Activated CD4-positive, alpha-beta T cell treated with anti-CD3 and anti-CD28 coated beads, Interleukin-2, Interleukin-6, amounts not matched to agents 100 ng/mL and 50 ng/mL, durations not matched to agents 16 hours and 8 hours (primary cell): ENCODE measurements at places on chromosomes 2 and 18.

DNA sequence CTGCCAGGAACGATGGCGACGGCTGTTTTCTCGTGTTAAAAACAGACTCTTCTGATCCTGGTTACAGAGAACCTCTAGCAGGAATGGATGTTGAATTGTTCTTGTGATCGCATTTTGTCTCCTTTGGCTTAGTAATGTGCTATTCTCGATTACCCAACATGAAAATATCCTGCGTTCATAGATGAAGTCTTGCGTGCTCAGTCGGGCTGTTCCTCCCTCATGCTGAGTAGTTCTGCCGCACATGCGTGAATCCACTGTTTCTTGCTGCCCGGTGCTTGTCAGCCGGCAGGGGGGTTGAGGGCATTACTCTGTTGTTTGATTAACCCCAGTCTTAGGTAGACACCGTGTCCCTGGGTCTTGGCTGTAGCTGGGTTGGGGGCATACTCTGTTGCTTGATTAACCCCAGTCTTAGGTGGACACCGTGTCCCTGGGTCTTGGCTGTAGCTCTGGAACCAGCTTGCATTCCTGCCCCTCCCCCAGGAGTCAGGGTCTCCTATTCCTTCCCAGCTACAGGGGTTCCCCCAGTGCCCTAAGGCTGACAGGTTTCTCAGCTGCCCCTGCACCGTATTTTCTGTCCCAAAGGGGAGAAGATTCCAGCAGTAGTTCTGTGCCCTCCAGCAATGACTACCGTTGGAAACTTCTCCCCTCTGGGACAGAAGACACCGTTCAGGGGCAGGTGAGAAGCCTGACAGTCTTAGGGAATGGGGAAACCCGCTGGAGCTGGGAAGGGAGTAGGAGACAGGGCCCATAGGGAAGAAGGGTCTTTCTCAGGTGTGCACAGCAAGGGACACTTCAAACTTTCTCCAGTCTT lies 22.1 kb upstream of the ASB1 start:
- no peak for DNase-seq

- no peak for DNase-seq
Observed at GRCh38 chr18:5414546-5414945, 119.0 kb upstream of the ZBTB14 start.

DNA sequence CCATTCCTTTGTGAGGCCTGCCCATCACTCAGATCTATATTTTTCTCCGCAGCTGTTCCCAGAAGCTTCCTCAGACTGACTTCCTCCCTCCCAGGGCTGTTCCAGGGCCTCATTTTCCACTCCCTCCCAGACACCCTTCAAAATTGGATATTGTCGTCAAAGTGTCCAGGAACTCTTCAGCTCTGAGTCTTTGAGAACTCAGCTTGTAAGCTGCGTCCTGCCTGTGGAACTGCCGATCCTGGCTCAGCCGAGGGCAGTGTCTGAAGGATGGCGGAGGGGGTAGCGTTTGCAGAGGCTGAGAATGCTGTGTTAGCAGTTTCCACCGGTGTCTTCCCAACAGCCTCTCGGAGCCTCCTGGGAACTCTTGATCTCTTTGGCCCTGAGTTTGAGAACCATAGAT lies 27.1 kb downstream of the NCK2 start:
- DNase-seq: no peak

DNA sequence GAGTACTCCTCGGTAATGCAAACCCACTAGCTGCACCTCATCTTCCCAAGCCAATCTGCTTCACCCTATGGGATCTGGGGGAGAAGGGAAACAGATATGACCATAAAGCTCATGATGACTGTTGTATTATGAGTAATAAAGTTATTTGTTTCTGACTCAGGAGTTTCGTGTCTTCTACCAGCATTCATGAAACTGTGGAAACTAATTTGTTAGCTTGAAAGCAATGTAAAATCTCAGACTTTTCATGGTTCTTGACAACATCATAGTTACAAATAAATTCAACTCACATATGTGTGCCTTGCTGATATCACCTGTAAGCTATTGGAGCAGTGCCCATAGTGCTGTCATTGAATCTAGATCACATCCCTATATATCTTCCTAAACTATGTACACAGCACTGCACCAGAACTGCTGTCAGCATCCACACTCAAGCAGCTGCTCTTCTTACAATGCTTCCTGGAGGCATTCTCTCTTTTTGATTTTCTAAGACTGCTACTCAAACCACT lies 135.6 kb upstream of the KYNU start:
- DNase-seq: peak; percentile 41

DNA sequence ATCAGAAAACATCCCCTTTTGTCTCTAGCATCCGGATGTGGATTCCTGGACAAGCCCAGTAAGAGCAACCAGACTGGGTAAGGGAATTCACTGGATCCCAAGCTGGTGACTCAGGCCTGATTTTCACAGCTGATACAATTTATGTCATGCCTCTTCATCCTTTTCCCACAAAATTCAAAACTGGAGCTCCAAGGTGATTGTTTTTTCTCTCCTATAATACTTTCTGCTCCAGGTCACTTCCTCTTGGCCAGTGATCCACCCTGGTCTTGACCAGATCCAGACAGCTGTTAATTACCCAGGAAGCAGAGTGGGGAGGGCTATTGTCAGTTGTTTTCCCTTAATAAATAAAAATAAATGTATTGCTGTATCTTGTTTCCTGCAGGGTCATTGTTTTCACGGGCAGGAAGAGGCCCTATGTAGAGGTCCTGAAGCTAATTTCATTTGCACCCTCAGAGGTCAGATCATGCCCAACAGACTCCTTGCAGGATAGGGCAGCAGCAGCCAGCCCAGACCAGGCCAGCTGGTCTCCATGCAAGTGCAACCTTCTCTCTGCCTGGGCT lies 57.6 kb downstream of the EVA1A start:
- no peak for DNase-seq

GRCh38 chr2:65799141-65799854 lies 366.9 kb upstream of the SPRED2 start:
- DNase-seq: no peak

- no peak for DNase-seq
Observed at GRCh38 chr2:46984040-46984439, 68.4 kb upstream of the MCFD2 start.

DNA sequence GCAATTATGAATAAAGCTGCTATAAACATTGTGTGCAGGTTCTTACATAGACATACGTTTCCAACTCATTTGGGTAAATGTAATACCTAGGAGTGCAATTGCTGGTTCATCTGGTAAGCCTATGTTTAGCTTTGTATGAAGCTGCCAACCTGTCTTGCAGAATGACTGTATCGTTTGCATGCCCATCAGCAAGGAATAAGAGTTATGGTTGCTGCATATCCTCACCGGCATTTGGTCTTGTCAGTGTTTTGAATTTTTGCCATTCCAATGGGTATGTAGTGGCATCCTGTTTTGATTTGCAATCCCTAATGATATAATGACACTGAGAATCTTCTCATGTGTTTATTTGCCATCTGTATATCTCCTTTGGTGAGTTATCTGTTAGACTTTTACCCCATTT lies 20.7 kb downstream of the CCDC150 start:
- no peak for DNase-seq

DNA sequence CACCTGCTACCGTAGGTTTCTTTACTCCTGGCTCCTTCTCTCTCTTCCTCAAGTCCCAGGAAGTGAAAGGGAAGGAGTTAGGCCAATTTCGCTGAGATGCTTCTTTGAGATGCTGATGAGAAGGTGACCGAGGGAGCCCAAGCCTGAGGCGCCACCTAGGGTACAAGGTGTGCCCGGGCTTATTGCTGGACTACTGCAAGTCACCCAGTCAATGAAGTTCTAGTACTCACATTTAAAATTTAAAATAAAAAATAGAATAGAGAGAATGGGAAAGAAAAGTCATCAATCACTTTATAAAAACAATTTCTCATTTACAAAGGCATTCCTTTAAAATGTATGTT lies 45.3 kb downstream of the ACAA2 start:
- DNase-seq: no peak

GRCh38 chr2:202429164-202429980 lies 53.2 kb downstream of the BMPR2 start:
- no peak for DNase-seq

- no peak for DNase-seq
Observed at GRCh38 chr2:807300-807699, 130.1 kb upstream of the TMEM18 start.

- no peak for DNase-seq
Observed at GRCh38 chr2:113981404-113982134, 91.7 kb downstream of the ACTR3 start.

GRCh38 chr2:214651451-214651850 lies 158.0 kb downstream of the BARD1 start:
- DNase-seq: no peak

- no peak for DNase-seq
Observed at GRCh38 chr2:27147935-27148334, 869 bp upstream of the TCF23 start.

DNA sequence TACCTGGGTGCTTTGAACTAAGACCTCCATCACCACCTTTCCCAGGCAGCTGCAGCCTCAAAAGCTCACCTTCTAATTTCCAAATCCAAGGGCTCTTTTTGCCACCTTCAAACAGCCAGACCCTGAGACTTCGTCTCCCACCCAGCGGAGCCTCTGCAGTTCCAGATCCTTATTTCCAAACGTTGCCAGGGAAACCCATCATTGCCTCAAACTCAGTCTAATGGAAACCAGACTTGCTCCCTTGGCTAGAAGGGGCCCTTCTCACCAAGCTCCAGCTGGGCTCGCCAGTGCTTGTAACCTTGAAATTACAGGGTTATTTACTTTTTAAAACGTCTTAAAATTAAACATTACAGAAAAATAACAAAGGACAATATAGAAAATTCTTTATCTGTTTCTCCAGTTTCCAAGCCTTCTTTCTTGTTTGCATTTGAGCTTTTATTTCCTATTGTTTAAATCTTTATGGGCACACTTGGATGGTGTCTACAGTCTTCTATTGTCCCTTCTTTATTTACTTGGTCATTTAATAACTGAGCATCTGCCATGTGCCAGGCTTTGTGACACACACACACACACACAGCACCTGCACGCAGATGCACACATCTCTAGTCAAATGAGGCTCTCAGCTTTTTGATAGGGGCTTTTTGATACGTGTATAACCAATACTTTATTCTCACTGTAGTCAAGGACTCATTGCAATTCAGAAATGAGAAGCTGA lies 36.1 kb downstream of the TRPM8 start:
- no peak for DNase-seq

DNA sequence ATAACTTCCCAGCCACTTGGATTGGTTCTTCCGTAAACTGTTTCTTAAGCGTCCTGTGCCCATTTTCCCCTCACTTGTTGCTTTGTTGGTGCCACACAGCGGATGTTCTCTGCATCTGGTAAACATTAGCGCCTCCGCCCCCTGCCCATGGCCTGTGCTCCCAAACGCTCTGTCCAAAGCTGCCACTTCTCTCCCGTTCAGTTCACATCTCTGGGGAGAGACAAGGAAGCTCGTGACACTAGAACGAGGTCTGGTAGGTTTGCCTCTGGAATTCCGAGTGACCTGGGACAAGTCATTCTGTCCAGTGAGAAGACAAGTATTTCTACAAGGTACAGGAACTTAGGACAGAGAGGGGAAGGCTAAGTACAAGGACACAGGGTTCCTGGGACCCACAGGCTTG lies 9.4 kb downstream of the COPS9 start:
- no peak for DNase-seq

- no peak for DNase-seq
Observed at GRCh38 chr2:183575481-183575880, 451.2 kb downstream of the NUP35 start.

DNA sequence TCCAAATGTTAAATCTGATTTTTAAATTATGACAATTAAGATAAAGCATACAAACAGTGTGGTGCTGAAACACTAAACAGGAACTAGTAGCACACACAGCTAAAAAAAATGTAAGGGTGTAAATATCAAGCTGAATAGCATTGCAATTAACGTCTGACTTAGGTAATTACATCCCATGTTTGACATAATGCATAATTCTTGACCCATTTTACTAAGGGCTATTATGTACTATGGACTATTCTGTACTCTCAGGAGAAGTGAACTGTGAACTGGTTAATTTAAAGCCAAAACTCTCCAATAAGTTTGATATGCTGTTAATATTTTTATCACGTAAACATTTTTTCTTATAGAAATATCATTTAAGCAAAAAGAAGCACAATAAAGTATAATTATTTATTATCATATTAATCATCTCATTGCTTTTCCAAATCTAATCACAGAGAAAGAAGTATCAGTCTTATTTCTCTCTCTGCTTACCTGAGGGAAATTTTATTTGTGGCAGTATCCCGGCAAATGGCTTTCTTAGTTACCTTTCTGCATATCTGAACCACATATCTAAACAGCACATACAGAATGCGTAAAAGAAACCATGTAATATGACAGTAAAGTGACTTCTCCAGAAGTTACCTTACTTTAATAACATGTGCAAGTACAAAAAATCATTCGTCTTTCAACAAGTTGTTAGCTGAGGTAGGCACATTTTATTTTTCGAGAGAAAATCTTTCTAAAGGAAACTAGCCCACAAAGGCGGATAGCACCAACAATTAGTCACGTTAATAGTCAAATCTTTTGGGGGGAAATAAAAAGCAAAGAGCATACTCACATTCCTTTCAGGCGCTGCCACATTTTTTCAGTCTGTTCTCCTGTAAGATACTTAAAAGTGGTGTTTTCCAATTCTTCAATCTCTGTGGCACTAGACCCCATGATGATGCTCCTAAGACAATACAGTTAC lies 94.9 kb upstream of the PDE1A start:
- DNase-seq: no peak

DNA sequence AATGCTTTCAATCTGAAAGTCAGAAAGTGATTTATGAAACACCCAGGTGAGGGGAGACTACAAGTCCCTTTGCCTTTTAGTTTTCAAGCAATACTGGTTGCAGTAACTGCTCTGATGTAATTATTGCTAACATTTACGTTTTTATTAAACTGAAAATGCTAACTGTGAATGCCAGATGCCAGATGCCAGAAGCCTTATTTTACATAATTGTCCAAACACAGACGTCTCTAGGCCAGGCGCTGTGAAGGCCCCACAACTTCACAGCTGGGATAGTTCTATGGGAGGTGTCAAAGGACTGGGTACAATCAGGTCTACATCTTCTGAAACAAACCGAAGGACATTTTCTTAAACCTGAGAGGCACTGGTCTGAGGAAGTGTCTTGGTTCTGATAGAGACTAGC lies 27.5 kb upstream of the MSGN1 start:
- no peak for DNase-seq

GRCh38 chr2:225334514-225334913 lies 65.0 kb upstream of the NYAP2 start:
- DNase-seq: no peak
